ENCODE measurements at places on chromosomes 7 and 10.
A peak's percentile ranks its signal among the peaks of the same experiment; 100 is the strongest.

- DNase-seq: no peak
These were observed 175.1 kb downstream of the AVL9 start for GRCh38 chr7:32670110-32671025.

DNA sequence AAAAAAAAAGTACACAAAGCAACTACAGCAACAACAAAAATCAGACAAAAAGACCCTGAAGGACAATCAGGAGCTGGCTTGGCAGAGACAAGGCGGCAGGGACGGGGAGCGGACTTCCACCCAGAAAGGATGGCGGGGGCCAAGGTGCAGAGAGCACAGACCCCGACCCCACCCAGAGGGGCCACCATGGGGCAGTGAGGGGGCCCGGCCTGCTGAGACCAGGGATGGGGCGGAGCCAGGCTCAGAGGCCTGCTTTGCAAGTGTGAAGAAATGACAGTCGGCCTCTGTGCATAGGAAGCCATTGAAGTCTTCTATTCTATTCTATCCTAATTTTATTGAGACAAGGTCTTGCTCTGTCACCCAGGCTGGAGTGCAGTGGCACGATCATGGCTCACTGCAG is 82.0 kb downstream of the ELFN1 start:
- no peak for DNase-seq

DNA sequence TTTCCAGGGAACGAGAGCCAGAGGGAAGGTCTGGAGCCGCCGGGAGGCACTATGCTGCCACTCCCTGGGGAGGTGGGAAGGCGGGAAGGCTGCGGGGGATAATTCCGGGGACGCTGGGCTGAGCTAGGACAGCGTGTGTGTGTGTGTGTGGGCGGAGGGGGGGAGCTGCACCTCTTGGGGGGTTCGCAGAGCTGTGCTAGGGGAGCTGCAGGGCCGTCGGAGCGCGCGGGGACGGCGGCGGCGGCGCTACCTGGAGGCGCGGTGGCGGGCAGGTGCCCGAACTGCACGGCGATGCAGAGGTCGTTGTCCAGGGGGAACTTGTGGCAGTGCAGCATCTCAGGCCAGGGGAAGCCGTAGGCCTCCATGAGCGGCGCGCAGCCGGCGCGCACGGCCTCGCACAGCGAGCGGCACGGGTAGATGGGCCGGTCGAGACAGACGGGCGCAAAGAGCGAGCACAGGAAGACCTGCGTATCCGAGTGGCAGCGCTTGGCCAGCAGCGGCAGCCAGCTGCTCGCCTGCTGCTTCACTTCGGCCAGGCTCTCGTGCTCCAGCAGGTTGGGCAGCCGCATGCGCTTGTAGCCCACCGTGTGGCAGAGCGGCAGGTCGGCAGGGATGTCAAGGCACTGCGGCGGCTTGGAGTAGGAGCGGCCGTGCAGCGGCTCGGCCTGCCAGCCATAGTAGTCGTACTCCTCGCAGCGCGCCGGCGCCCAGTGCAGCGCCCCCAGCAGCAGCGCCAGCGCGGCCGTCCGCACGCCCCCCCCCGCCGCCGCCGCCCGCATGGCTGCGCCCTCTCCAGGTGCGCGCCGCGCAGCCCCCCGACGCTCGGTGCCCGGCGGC is 526 bp downstream of the SFRP5 start:
- no peak for DNase-seq

DNA sequence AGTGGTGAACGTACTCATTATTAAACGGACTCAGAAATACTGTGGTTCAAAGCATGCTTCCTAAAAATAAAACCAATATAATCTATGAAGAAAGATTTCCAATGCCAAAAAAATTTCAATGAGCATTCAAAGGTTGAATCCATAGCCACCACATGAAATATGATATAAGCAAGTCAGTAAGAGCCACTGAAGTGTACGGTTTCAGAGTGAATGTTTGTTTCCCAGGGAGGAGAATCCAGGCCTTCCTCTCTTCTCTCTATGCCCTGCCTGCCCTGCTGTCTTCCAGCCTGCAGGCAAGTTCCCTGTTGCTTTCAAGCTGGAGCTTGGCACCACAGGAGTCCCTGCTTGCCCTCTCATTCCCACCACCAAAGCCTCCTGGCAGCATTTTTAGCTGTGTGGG is 1171.6 kb upstream of the C7orf33 start:
- DNase-seq: no peak

DNA sequence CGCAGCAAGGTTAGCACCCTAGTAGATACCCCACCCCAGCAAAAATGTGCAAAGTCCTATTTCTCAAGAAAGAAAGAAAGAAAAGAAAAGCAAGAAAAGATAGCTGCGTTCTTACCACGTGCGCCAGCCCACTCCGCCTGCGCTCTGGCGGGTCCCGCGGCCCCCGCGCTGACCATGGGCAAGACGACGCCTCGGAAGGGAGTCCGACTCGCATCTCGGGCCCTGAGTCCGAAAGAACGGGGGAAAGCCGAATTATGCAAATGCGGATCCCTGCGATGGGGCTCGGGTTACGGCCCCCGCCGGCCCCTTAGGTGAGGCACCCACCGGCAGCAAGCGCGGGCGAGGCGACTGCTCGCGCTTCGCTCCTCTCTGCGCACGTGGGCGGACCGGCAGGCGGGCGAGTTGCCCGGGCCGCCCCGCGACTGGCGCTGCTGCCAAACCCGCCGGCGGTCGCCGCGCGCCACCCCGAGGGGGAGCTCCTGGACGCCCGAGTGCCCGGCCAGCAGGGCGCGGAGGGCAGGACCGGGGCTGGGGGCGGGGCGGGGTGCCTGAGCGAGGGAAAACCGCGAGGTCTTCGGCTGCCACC is 2.4 kb upstream of the EGR2 start:
- peak; percentile 69 for DNase-seq

GRCh38 chr10:132480356-132480755 is 57.2 kb upstream of the INPP5A start:
- DNase-seq: no peak

GRCh38 chr7:84013616-84014240 is 180.9 kb downstream of the SEMA3A start:
- DNase-seq: no peak

GRCh38 chr7:127582361-127582760 is 3.0 kb downstream of the GCC1 start:
- no peak for DNase-seq

DNA sequence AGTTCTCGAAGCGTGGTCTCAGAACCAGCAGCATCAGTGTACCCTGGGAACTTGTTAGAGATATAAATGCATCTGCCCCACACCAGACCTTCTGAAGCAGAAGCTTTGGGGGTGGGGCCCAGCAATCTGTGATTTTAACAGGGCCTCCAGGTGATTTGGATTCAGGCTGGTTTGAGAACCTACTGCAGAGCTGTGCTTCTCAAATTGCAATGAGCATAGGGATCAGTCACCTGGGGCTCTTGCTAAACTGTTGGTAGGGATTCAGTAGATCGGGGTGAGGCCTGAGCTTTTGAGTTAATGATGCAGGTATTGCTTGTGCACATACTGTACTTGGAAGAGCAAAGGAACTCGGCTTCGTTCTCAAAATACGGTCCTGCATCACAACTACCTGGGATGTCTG is 243.6 kb upstream of the PODXL start:
- no peak for DNase-seq

- DNase-seq: no peak
These were observed 91.4 kb downstream of the IPMK start for GRCh38 chr10:58175990-58176900.

- DNase-seq: no peak
These were observed 494.3 kb downstream of the AUTS2 start for GRCh38 chr7:70092314-70093204.

- DNase-seq: no peak
These were observed 285.2 kb downstream of the CAMK1D start for GRCh38 chr10:12634621-12634931.

DNA sequence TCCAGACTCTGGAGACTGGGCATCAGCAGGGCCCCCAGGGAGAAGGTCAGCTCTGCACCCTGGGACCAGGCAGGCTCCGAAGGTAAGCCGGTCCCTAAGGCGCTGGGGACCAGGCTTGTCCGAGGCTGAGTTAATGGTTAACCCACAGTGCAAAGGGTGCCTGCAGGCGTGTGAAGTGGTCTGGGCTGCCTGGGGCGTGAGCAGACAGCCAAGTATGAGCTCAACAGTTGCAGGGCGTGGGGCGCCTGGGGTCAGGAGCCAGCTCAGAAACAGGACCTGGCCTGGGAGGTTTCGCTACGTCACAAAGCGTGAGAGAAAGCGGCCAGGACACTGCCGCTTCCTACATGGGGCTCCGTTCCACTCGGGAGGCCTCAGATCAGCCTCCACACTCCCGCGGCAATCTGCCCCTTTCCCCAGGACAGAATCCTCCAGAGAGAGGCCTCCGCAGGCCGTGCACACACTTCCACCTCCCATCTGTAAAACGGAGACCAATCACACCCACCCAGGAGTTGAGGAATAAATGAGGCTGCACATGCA is 16.0 kb downstream of the PDGFA start:
- DNase-seq: no peak

- no peak for DNase-seq
These were observed 12.6 kb downstream of the CYP3A5 start for GRCh38 chr7:99667179-99667578.

DNA sequence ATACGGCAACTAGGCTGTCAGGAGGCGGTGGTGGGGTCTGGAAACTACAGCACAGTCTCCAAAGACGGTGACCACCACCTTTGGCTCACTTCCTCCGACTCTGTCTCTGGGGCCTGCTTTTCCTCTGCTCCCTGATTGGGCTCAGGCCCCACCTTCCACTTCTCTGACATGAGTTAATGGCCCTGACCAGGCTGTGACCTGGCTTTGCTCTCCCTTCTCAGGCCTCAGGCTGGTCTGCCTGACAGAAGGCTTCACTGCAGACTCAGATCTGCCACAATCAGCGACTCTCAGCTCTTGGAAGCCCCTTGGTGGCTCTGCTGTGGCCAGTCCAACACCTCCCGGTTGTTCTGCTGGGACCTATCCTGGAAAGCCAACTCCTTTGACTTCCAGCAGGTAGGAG is 7.7 kb downstream of the STYXL1 start:
- no peak for DNase-seq

- no peak for DNase-seq
These were observed 248.9 kb downstream of the CALN1 start for GRCh38 chr7:72163271-72163670.

- DNase-seq: no peak
These were observed 102.2 kb downstream of the TCF7L2 start for GRCh38 chr10:113052076-113052830.

DNA sequence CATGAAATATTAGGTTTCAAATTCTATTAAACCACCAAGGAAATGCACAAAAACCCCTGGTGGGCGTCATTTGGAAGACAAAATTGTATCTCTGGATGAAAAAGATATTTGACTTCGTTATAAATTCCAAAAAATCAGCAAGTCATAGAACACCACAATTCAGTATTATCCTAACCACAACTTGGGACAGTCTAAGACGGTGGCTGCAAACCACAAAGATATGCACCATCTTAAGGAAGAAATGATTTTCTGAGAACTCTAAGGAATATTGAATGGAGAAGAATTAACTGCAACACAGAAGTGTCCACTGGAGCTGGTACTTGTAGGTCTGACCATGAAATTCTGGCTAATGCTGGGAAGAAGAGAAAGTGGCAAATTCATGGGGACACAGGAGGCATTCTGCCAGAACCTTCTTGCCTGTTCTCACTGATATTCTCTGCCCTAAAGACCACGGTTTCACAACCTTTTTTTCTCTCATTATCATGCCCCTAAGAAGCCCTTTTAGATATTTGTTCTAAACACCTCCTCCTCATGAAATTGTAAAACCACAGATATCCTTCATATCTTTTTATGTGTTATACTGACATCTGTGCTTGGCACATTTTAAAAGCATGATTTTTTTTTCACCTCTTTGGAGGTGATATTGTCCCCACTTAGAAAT is 92.9 kb downstream of the SFMBT2 start:
- no peak for DNase-seq

GRCh38 chr10:111077479-111077784 is 603 bp downstream of the ADRA2A start:
- no peak for DNase-seq

- DNase-seq: peak; percentile 82
These were observed at the start of gene TMEM273 for GRCh38 chr10:49187950-49188761. Gene TMEM273 (minus strand): TSS chr10:49188391. CDS start chr10:49188336, 55 bp downstream.

GRCh38 chr7:12518920-12519681 is 51.4 kb upstream of the SCIN start:
- no peak for DNase-seq

DNA sequence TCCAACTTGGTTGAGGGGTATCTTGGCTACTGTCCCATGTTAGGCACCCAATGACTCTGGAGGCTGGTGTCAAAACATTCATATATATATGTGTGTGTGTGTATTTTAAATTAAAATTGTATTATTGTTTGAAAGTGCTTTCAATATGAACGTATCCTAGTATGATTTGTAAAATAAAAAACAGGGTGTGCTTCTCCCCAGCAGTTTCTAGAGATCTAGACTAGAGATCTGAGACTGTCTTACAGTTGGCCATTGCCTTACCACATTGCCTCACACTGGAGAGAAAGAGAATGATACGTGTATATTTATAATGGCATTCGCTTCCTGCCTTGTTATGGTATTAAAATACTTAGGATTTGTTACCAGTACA is 1.2 kb downstream of the BAG3 start:
- DNase-seq: peak; percentile 43

DNA sequence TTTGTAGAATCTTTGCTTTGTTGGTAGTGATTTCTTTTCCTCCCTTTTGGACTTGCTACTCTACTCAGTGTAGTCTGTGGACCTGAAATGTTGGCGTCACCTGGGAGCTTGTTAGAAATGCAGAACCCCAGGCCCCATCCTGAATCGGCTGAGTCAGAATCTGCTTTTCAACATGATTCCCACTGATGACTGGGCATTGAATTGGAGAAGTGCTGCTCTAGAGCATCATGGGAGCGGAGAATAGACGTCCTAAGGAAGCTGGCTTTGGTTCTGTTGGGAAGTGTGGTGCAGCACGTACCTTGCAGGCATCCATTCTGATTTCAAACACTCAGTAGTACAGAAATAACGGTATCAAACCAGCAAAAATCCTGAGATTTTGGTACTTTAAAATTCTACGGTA is 54.7 kb downstream of the RBM33 start:
- peak; percentile 3 for DNase-seq

- DNase-seq: no peak
These were observed 9.7 kb downstream of the DPYSL4 start for GRCh38 chr10:132196178-132197113.

- no peak for DNase-seq
These were observed 142.3 kb downstream of the XPNPEP1 start for GRCh38 chr10:109780997-109781396.

DNA sequence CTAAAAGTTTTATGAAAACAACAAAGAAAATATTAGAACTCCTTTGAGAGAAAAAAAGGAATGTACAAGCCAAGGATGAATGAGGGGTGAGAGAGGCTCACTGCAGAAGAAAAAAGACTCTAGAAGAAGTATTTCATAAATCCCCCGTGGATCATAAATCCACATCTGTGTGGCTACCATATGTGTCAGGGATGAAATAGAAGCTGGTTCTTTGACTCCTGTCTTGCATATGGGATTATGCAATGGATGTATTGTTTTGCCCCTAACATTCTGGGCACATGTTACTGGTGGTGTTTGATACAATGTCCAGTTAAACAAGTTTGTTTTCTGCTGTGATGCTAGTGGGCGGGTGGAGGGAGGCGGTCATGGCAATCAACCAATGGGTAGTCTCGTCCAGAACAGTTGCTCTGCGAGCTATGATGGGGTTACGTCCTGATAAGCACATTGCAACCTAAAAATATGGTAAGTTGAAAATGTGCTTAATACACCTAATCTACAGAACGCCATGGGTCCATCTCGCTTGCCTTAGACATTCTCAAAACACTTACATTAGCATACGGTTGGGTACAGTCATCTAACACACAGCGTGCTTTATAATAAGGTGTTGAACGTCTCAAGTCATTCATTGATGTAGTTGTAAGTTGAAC is 34.1 kb upstream of the PITRM1 start:
- no peak for DNase-seq

All from suppressor macrophage treated with lipopolysaccharide for 1 hour (primary cell).